Placental epithelial cell (primary cell): ENCODE measurements at places on chromosomes 5 and 9. TPM values are rescaled to one million over a fixed set of nuclear protein-coding genes. Genes with fewer than 3 reads are reported as not detected.

The AK1 gene
- 12.2 and 43.2 TPM in 2 replicates for total RNA-seq

The NUP214 gene
- 24.0 and 24.7 TPM in 2 replicates for total RNA-seq

The CDC20B gene
- not detected in 2 replicates for total RNA-seq

The PIGO gene
- total RNA-seq, result 18.5 and 24.8 TPM in 2 replicates

The OSMR gene
- 10.4 and 10.6 TPM in 2 replicates for total RNA-seq

The F2RL1 gene
- 2.0 and 2.8 TPM in 2 replicates for total RNA-seq

The PCDHB8 gene
- under 0.01 TPM in 1 of 2 replicates, not detected in the other for total RNA-seq

The FBXW11 gene
- 54.6 and 59.6 TPM in 2 replicates for total RNA-seq

The CCDC112 gene
- total RNA-seq, result 0.39 and 0.54 TPM in 2 replicates

The TLX3 gene
- total RNA-seq, result 0.22 TPM in 1 of 2 replicates, not detected in the other

The NFIB gene
- total RNA-seq, result 5.2 and 11.4 TPM in 2 replicates

The GAPVD1 gene
- 69.5 TPM in 2 replicates for total RNA-seq

The UGT3A2 gene
- not detected in 2 replicates for total RNA-seq
